ENCODE measurements at places on chromosomes 16 and 17. TPM values are rescaled to one million over a fixed set of nuclear protein-coding genes. Genes with fewer than 3 reads are reported as not detected.
A peak's percentile ranks its signal among the peaks of the same experiment; 100 is the strongest.

ACAP1 gene
- 275 TPM for total RNA-seq

ASGR1 gene
- total RNA-seq = 1.9 TPM

SRCAP gene
- total RNA-seq = 90.4 TPM

TP53TG3F gene
- not detected for total RNA-seq

CACNG1 gene
- not detected for total RNA-seq

GRCh38 chr16:74094962-74095361 is 201.7 kb upstream of the PSMD7 start:
- DNase-seq = no peak
- no peaks in the 10 kb centered on the region for H3K27me3 ChIP-seq
- no peak overlapping the region for H3K27ac ChIP-seq
- no peaks in the 10 kb centered on the region for H3K36me3 ChIP-seq
- no peak overlapping the region for H3K4me3 ChIP-seq

- DNase-seq = no peak
- H3K36me3 ChIP-seq = peaks cover 5% of the 10 kb centered on the region
- H3K4me1 ChIP-seq = peaks cover 14% of the 10 kb centered on the region
- H3K27ac ChIP-seq = no peak overlapping the region
- H3K27me3 ChIP-seq = no peaks in the 10 kb centered on the region
These were observed 3.7 kb upstream of the PGS1 start for GRCh38 chr17:78374631-78375274.

DNA sequence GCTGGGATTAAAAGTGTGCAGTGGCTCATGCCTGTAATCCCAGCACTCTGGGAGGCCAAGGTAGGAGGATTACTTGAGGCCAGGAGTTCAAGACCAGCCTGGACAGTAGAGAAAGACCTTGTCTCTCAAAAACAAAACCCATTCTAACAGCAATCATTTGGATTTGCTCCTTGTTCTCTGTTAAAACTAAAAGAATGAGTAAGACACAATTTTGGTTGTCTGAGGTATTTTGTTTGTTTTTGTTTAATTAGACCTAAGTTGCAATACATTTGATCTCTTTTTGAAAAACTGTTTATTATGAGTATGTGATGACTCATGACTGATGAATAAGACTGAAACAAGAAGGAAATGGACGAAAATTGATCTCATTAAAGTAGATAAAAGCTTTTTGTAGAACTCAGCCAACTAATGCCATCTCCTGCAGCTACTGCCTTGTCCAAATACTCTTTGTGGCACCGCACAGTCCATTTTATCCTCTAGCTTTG is 29.0 kb downstream of the GLG1 start:
- peaks cover 7% of the 10 kb centered on the region for H3K36me3 ChIP-seq
- H3K27ac ChIP-seq = peak overlapping the region; percentile 66
- no peaks in the 10 kb centered on the region for H3K27me3 ChIP-seq
- peaks cover 33% of the 10 kb centered on the region for H3K4me1 ChIP-seq
- no peak for DNase-seq
- H3K4me3 ChIP-seq = peak overlapping the region; percentile 8

- peaks cover 27% of the 10 kb centered on the region for H3K4me1 ChIP-seq
- H3K27me3 ChIP-seq = no peaks in the 10 kb centered on the region
- H3K4me3 ChIP-seq = peak overlapping the region; percentile 91
- H3K36me3 ChIP-seq = peaks cover 6% of the 10 kb centered on the region
- peak overlapping the region; percentile 87 for H3K27ac ChIP-seq
These were observed 1.3 kb downstream of the MAPK8IP3 start for GRCh38 chr16:1707193-1707790.

DNA sequence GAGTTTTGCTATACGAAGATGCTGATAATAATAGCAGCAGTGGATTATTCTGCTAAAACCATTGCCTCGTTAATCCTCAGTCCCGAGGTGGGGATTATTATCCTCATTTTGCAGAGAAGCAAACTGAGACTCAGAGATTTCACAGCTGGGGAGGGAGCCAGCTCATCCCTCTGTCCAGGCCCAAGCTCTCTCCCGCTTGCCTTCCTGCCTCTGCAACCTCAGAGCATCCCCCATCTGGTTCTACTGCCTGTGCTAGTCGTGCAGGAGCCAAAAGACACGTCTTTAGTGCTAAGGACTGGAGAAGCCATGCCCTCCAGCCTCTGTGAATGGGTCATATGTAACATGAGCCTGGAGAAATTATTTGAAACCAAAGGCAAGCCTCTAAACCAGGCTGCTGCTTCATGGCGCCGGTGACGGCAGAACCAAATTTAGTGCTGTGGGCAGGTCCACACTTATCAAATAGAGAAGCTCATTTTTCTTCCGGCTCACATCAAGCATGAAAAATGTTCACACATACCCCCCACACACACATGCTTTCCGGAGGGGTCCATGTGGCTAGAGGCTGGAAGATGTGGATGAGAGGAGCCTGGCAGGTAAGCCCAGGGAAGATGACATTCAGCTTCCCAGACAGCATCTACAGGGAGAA is 13.5 kb downstream of the MAPT start:
- H3K27me3 ChIP-seq = peaks cover 12% of the 10 kb centered on the region
- H3K36me3 ChIP-seq = no peaks in the 10 kb centered on the region
- H3K4me1 ChIP-seq = peaks cover 21% of the 10 kb centered on the region

GRCh38 chr16:87555647-87556046 is 46.7 kb upstream of the JPH3 start:
- H3K27me3 ChIP-seq = peaks cover 2% of the 10 kb centered on the region
- DNase-seq = no peak
- H3K27ac ChIP-seq = no peak overlapping the region
- H3K36me3 ChIP-seq = no peaks in the 10 kb centered on the region
